ENCODE measurements at places on chromosomes 5 and 9.

- DNase-seq: no peak
These were observed 8.4 kb downstream of the FLT4 start for GRCh38 chr5:180640861-180641565.

- no peak for DNase-seq
These were observed 99.8 kb downstream of the ESM1 start for GRCh38 chr5:54885636-54886035.

- DNase-seq: no peak
These were observed 257.1 kb downstream of the FBXL7 start for GRCh38 chr5:15757103-15757502.

DNA sequence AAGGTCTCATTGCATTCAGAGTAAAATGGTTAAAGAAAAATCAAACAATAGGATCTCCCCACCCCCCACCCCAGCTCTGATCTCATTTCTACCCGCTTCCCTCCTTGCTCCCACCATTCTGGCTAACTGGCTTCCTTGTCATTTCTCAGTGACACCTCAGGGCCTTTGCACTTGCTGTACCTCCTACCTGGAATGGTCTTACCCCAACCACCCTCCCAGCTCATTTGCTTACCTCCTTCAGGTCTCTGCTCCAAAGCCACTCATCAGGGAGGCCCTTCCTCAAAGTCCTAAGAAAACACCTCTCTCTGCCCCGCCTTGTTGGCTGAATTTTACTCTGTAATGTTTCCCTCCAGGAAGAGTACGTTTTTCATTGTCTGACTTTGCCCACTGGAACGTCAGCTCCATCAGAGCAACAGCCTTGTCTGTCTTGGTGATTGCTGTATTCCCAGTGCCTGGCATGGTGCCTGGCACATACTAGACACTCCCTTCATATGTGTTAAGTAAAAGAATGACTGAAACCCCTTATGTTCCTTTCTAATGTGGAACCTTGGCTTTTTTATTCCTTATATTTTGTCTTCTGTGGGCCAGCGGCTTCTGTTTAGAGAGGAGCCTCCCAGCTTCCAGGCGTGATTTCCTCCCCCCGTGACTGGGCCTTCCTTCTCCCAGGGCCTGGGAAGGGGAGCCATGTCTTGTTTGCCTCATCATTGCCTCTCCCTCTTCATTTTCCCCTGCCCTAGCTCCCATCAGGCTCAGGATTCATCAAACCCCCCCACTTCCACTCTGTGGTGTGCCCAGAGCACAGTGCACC lies 26.9 kb downstream of the NEURL1B start:
- no peak for DNase-seq

Data from T1000 (cell line).